ENCODE measurements at places on chromosomes 5 and 9.

- no peak for DNase-seq
These were observed 8.1 kb downstream of the MEGF10 start for GRCh38 chr5:127298656-127299055.

GRCh38 chr5:19685473-19685872, 302.5 kb downstream of the CDH18 start:
- no peak for DNase-seq

GRCh38 chr9:35791297-35791921, at the start of gene NPR2:
TSS of gene NPR2 (plus strand) at chr9:35791591. CDS start at chr9:35792409, 818 bp downstream.
- DNase-seq = no peak

DNA sequence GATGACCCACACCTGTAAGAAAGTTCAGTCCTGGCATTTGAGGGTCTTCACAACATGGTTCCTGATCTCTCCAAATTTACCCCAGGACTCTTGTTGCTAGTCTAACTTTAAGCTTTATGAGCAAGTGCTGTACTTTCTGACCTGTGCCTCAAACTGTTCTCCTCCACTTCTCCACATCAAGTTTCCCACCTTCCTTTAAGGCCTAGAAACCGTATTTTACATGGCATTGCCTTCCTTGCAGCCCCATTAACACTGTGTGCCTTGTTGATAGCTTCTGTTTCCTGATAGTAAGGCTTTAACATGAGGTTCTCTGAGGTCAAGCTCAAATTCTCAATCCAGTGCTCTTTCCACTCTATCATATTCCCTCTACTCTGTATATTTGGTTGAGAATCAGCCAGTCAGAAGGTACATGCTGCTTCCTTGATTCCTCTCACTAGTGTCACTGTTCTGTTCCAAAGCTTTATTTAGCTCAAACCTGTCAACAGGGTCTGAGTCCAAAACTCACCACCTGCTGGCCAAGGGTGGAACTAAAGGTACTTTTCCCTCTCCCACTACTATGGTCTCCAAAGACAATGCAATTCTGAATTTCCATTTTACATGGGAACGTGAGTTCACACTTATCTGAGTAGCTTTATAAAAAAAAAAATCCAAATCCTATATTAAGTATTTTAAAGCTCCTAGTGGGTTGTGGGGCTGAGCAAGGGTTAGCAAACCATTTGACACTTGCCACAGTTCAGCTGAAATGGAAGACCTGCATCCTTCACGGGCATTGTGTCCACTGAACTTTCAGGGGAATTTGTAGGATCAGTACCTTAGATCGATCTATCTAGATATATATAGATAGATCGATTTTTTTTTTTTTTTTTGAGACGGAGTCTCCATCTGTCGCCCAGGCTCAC, 21.1 kb downstream of the VCP start:
- peak; percentile 9 for DNase-seq
